Stimulated activated CD8-positive, alpha-beta memory T cell treated with anti-CD3 and anti-CD28 coated beads, Interleukin-2, amount 100 ng/mL, for 1 hour (primary cell): ENCODE measurements at places on chromosomes 7 and 10.

DNA sequence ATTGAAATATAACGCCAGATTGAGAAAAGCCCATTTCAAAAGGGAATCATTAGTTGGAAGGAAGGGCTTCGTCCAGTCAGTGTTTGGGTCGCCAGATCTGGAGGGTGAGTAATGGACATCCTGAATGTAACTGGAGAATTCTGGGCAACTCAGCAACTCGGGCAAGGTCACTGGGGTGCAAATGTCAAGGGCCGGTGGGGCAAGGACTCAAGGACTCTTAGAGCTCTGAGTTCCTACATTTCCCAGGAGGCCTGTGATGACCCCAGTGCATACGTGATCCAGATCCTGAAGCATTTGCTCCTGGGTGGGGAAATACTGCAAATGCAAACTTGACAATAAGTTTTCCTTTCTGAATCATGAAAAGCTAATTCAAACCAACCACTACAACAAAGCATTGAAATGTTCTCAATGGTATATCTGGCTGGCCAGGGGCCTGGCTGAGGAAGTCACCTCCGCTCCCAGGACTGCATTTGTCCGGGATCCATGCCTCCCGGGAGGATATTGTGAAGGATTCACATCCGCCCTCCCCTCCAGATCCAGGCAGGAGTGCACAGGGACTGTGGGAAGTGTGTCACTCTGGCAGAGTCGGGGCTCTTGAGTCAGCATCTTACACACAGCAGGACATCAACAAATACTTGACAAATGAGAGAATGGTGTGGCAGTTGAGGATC lies 164.0 kb downstream of the FANK1 start:
- DNase-seq: no peak

- DNase-seq: no peak
Observed at GRCh38 chr7:47771990-47772360, 176.3 kb downstream of the PKD1L1 start.

DNA sequence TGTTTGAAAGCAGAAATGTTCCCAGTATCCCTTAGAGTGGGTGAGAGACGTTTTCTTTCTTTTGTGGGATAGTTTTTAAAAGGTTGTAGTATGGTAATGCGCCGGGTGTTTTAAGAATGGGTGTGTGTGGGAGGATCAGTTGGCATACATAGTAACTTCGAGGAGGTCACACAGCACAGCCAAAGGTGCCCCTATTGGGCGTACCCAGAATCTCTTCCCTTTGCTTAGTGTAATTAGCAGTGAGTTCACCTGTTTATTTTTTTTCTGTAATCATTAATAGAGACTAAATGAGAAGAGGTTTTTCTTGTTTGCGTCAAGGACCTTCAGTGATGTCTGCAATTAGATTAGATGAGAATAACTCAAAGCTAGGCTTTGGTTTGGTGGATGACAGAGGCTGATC lies 1.5 kb downstream of the PLEKHA8 start:
- DNase-seq: no peak

- DNase-seq: no peak
Observed at GRCh38 chr10:63409465-63410027, 56.2 kb downstream of the JMJD1C start.

- DNase-seq: no peak
Observed at GRCh38 chr7:4631380-4632179, 50.5 kb upstream of the FOXK1 start.
